ENCODE measurements at places on chromosomes 11 and 22. TPM values are rescaled to one million over a fixed set of nuclear protein-coding genes. Genes with fewer than 3 reads are reported as not detected.
A peak's percentile ranks its signal among the peaks of the same experiment; 100 is the strongest.

GRCh38 chr11:86627776-86628455 lies 44.5 kb downstream of the ME3 start:
- no peaks in the 10 kb centered on the region for H3K36me3 ChIP-seq
- H3K4me1 ChIP-seq, result peaks cover 72% of the 10 kb centered on the region
- no peaks in the 10 kb centered on the region for H3K27me3 ChIP-seq
- H3K27ac ChIP-seq, result peak overlapping the region; percentile 53
- no peak overlapping the region for H3K4me3 ChIP-seq

Gene TIGD3
- 0.16 TPM for total RNA-seq

DNA sequence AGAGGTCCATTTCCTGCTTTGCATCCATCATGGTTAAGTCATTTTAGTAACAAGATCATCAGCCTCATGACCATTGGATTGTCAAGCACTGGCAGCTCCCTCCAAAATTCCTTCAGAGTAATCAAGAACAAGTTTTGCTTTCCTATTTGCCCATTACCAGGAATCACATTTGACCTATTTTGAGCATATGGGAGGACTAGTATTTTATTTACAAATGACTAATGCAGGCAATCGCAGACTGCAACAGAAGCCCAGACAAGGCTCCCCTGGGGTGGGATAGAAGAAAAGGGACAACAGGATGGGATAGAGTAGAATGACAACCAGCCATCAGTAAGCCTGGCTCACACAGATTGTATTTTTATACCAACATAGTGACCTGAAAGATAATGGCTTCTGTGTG lies 9.1 kb downstream of the MMP10 start:
- DNase-seq, result no peak
- H3K4me3 ChIP-seq, result no peak overlapping the region
- H3K27me3 ChIP-seq, result no peaks in the 10 kb centered on the region
- H3K27ac ChIP-seq, result no peak overlapping the region
- no peaks in the 10 kb centered on the region for H3K4me1 ChIP-seq

DNA sequence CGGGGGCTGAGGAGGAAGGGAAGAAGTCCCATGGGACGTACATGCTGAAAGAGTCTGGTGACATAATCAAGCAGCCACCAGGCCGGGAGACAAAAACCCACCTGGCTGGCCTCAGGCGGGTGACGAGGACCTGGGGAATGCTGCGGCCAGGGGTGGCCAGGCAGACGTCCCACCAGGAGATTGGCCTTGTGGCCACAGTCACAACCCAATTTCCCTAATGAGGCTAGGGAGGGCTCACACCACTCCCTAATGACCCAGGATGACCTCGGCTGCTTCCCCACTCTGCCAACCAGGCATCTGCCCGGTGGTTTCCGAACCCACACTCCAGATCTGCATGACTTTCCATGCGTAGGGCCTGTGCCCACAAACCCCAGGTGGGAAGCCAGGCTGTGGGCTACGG lies 66.9 kb downstream of the SCUBE1 start:
- no peak overlapping the region for H3K27ac ChIP-seq
- no peak for DNase-seq
- H3K27me3 ChIP-seq, result peaks cover 23% of the 10 kb centered on the region
- H3K36me3 ChIP-seq, result no peaks in the 10 kb centered on the region
- no peak overlapping the region for H3K4me3 ChIP-seq

Gene VSIG2
- total RNA-seq, result not detected

All from osteocyte (in vitro differentiated cells).